ENCODE measurements at places on chromosomes 16 and 17.

DNA sequence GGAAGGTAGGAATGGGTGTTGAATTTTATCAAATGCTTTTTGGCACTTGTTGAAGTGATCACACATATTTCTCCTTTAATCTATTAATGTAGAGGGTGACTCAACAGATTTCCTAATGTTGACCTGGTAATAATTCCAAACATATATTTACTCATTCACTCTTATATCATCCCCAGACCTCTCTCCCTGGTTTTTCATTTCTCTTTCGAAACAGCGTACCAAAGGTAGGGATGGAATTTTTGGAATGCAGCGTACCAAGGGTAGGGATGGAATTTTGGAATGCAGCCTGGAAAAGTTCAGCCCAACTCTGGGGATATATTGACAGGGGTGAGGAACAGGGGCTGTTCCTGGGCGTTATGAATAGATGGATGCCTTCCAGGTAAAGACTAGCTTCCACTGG is 7.3 kb downstream of the KIF18B start:
- DNase-seq, result no peak

- no peak for DNase-seq
These were observed 143.3 kb downstream of the STX8 start for GRCh38 chr17:9432134-9432885.

DNA sequence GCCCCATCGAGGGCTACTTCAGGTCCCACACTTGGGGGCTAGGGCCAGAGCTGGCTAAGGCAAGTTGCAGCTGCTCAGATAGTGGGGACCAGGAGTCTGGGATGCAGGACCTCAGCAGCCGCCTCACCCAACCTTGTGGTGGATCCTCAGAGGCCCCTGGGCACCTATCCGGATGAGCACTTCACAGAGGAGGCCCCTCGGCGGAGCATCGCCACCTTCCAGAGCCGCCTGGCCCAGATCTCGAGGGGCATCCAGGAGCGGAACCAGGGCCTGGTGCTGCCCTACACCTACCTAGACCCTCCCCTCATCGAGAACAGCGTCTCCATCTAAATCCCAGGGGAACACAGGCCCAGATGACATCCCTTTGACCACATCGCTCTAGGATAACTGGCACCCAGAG is 9.4 kb downstream of the ALOX15B start:
- no peak for DNase-seq

DNA sequence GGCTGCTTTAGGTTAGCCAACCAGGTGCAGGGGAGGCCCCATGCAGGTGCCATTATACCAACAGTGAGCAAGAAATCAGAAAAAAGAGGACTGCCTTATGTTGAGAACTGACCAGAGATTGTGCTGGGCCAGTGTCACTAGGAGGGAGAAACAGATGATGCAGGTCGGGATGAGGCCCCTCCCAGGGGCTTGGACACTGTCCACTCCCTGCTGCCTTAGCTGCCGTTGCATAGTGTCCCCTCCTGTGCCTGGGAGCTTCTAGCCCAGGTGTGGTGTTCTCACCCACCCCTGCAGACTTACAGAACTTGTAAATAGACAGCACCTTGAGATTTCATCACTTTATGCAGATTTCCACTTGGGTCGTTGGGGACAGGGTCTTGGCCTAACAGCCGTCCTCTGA is 36.7 kb downstream of the PLD6 start:
- DNase-seq, result no peak

DNA sequence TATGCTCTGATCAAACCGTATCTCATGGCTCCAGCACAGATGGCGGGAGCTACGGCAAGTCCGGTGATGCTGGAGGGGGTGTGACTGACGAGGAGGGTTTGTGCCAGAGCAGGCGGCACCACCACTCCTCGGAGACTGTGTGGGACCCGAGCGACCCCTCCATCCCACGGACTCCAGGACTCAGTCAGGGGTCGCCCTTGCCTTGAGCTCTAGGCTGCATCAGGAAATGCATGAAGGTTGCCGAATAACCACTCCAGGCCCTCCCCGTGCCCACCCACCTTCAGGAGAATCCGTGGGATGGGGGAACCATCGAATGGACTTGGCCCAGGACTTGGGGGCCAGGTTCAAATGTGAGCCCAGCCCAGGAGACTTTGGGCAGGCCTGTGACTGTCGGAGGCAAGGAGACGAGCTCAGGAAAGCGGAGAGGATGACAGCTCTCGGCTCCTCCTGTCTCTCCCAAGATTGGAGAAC is 60.2 kb upstream of the ZNF469 start:
- no peak for DNase-seq
